Activated naive CD4-positive, alpha-beta T cell treated with anti-CD3 and anti-CD28 coated beads, Interleukin-2, amount 50 U/mL, for 72 hours (primary cell): ENCODE measurements at places on chromosomes 4 and X.

DNA sequence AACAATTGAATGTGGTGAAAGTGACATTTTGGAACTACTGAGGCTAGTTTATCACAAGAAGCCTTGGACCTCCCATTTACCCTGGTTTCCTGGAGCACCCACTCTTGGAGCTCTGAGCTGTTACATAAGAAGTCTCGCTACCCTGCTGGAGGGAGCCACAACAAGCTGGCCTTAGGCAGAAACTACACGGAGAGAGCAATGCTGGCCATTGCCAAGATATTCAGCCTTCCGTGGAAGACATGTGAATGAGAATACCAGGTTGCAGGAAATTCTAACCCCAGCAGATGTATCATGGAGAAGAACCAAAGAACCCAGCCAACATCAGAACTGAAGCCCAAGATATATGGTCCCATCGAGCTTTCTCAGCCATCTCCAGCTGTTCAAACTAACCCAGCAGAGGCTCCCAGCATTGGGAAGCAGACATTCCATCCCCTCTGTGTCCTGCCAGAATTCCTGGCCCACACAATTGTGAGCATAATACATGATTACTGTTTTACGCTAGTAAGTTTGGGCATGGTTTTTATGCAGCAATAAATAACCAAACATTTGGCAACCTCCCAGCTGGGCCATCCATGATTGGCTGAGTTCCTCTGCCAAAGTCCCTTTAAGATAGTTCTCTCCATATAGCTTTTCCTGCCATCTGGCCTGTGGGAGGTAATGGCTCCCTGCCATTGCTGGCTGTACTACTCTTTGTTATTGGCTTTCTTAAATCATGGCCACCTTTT is 17.9 kb upstream of the PDE5A start:
- no peak for DNase-seq

- DNase-seq, result no peak
Measured at GRCh38 chrX:30822068-30822681, 66.9 kb downstream of the TAB3 start.

GRCh38 chr4:173243917-173244658 is 75.5 kb downstream of the GALNT7 start:
- no peak for DNase-seq

DNA sequence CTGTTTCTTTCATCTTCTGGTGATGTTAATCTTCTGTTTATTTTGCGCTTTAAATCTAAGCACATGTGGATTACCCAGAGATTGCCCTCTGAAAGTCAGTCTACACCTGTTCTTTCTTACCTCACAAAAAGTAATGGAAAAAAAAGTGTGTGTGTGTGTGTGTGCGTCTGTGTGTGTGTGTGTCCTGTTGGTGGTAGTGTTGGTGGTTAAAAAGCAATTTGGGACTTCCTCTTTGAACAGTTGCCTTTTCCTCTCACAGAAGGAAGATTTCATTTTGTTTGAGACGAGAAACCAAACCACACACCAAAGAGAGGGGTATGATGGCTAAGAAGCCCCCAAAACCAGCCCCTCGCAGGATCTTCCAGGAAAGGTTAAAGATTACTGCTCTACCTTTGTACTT is at the start of gene STAP1:
TSS of gene STAP1 (plus strand) at position 235 of the 400 bp plus-strand sequence. CDS start at position 318, 83 bp downstream.
- DNase-seq, result no peak

DNA sequence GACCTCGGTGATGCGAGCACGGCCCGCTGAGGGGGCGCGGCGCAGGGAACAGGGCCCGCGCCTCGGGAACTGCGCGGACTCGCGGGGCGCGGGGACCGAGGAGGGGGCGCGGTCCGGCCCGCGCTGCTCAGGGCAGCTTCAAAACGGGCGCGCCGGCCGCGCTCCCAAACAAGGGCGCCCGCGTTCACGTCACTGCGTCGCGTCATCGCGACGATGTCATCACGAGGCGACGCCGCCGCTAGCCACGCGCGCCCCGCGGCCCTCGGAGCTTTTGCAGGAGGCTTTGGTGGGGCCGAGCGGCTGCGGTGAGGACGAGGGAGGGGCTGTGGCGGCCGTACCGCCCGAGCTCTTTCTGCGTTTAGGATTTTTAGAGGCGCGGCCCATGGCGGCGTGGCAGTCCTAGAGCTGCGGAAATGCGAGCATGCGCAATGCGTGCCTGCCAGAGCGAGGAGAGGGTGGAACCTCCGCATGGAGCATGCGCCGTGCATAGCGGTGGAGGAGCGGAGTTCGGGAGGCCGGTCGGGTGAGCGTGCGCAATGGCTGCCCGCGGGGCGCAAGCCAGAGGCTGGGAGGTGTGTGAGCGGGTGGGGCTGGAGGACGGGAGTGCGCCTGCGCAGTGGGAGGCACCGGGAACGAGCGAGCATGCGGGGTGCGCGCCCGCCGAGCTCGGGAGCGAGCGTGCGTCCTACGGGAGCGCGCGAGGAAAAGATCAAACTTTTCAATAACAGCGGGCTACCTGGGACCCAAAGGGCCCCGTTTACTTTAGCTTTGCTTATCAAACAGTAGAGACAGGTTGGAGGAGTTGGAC is at the start of gene PPP2R3B:
TSS of gene PPP2R3B (minus strand) at position 140 of the 808 bp plus-strand sequence. CDS start 216 bp downstream, outside the sequence.
- DNase-seq, result peak; percentile 97

DNA sequence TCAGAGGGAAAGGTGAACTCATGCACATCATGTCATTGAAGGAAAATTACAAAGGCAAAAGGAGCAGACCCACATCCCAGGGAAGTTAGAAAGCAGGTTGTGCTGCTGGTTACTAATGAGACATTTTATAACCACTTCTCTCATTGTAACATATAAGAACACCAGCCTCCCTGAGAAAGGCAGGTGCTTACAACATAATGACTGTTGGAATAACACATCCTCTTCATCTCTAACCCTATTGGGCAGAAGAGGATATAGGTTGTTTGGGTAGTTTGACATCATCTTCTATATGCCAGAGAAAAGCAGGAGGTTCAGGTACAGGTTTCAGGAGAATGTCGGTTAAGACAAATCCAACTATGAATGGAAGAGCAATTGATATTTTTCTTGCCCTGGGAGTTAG is 77.6 kb downstream of the MAOA start:
- DNase-seq, result no peak
